T1000 (cell line): ENCODE measurements at places on chromosomes 3 and 15.

GRCh38 chr15:66588537-66588936 lies 22.7 kb upstream of the LCTL start:
- no peak for DNase-seq

DNA sequence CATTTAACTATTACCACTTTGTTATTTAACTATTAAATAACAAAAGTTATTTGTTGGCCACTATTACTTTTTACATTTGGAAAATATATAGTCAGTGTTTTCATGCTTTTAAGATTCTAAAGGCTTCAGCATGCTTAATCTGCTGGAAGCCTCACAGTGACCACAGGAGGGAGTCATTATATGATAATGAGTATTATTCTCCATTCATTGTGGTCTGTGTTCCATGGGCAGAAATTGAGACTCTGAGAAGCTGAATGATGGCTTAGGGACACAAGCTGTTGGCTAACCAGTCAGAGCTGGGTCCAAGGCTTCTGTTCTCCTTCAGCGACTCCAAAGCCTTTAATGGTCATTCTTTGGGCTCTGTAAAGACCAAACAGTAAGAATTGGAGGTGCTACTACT lies 64.7 kb downstream of the BFSP2 start:
- DNase-seq, result no peak

DNA sequence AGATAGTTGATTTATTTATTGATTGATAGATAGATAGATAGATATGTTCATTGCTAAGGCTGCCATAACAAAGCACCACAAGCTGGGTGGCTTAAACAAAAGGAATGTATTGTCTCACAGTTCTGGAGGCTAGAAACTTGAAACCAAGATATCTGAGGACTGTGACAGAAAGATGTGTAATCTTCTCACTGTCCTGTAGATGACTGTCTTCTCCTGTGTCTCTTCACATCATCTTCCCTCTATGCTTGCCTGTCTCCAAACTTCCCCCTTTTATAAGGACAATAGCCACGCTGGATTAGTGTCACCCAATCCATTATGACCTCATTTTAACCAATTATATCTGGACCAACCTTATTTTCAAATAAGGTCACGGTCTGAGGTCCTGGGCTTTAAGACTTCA lies 40.9 kb downstream of the GNB4 start:
- no peak for DNase-seq

DNA sequence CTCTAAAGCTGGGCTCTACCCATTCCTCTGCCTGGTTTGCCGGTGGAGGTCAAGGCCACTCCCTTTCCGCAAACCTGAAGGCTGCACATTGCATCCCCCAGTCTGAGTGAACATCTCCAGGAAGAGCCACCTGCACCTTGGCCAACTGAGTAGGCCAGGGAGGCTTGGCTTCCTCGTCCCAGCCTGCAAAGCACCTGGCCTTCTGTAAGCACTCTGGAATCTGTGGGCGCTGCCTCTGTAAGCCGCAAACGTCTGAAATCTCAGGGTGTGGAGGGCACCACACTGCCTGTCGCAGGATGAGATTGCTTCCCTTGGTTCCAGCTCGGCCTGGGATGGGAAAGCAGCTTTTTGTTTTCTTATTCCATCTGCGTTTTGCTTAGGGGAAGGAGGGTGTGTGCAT lies 81.3 kb downstream of the SEC22A start:
- DNase-seq, result no peak

- DNase-seq, result no peak
Measured at GRCh38 chr15:48800811-48801455, 9.9 kb downstream of the CEP152 start.
